T-cell (primary cell): ENCODE measurements at places on chromosomes 5 and 9.

GRCh38 chr5:177981296-177982071 lies 14.6 kb downstream of the PROP1 start:
- DNase-seq, result no peak

- no peak for DNase-seq
Observed at GRCh38 chr5:112960863-112961504, 15.6 kb upstream of the DCP2 start.

GRCh38 chr9:132249123-132249522 lies 87.3 kb downstream of the NTNG2 start:
- DNase-seq, result no peak

DNA sequence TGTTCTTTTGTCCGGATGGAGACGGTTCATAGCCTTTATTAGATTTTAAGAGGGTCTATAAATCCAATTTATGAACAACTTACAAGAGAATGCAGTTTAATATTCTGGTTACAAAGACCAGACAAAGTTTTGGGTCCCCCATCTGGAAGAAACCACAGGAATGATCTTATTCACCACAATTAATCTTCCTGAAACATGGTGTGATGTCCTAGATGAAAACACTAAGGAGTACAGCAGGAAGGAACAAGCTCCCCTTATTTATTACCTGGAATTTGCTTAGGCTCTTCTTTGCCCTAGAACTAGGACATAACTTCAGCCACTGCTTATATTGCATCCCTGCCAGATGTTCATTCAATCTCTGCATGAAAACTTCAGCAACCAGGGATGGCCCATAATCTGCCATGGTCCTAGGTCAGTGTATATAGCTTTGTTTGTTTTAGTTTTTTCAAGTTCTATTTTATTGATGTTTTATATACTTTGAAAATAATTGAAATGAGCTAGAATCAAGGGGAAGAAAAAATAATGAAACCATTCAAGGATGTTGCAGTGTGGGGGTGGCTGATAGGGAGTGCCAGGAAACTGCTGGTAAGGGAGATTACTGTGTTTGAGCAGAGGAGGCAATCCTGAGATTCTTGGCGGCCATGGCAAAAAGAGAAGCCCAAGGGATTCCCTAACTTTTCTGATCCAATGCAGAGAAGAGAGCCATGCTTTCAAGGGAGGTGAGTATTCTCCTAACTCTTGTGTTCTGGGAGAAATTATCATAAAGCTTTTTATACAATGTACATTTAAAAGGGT lies 16.8 kb downstream of the TXNDC8 start:
- no peak for DNase-seq

DNA sequence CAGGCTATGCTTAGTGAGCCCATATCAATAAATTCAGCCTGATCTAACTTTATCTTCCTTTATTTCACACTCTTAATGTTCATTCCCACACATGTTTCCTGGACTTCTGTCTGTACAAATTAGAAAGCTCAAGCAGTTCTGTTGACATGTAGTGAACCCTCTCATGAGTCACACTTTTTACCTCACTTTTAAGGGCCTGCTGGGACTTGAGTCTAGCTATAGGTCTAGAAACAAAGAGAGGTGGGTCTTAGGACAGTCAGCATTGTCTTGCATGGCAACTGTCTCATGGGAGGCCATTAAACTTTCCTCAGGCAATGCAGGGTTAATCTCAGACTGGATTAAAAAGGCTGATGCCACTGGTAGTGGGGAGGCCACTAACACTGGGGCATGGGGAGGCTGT lies 8.6 kb upstream of the CCNH start:
- no peak for DNase-seq

DNA sequence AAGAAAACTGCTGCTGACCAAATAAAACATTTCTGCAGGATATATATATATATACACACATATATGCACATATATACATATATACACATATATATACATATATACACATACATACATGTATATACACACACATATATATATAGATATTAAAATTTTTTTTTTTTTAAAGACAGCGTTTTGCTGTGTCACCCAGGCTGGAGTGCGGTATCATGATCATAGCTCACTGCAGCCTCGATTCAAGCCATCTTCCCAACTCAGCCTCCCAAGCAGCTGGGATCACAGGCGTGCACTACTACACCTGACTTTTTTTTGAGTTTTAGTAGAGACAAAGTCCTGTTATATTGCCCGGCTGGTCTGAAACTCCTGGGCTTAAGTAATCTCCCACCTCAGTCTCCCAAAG lies 2.7 kb downstream of the MRPL22 start:
- DNase-seq, result no peak

- DNase-seq, result no peak
Observed at GRCh38 chr5:10975945-10976344, 214.9 kb upstream of the DAP start.

GRCh38 chr5:132001647-132002561 lies 9.6 kb downstream of the ACSL6 start:
- DNase-seq, result no peak

GRCh38 chr9:118701985-118702384 lies 667.2 kb downstream of the BRINP1 start:
- DNase-seq, result no peak
